ENCODE measurements at places on chromosomes 2 and 18.
A peak's percentile ranks its signal among the peaks of the same experiment; 100 is the strongest.

DNA sequence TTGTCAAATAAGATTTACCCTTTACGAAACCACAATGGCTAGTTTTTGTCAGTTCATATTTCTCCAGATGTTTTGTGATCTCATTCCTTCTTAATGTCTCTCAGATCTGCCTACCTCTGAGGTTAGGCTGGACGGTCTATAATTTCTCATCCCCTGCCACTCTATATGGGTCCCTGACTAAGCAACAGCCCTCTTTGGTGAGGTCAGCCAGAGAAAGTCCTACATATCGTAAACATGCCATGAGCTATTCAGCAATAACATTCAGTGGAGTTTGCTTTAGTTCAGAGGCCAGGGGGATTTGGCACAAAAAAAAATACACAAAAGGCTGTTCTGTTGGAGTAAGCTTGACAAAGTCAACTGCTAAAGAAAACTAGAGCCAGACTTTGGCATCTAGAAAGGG lies 192.1 kb upstream of the NCKAP5 start:
- DNase-seq = no peak

DNA sequence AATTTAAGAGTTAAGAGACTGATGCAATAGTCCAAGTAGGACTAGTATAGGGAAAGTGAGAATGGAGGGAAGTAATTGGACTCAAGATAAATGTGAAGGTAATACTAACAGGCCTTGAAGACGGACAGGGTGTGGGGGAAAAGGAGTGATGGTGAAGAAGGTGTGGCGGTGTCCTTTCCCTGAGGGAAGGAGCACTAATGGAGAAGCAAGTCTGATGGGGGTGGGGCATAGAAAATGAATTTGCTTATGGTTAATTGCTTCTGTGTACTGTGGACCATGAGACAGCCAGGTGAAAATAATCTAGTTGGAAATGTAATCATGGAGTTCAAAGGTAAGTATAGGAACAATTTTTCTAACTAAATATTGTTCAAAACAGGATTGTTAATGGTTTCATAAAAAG lies 7.1 kb upstream of the TGOLN2 start:
- DNase-seq = no peak

- no peak for DNase-seq
Observed at GRCh38 chr2:71861186-71862160, 286.2 kb downstream of the CYP26B1 start.

DNA sequence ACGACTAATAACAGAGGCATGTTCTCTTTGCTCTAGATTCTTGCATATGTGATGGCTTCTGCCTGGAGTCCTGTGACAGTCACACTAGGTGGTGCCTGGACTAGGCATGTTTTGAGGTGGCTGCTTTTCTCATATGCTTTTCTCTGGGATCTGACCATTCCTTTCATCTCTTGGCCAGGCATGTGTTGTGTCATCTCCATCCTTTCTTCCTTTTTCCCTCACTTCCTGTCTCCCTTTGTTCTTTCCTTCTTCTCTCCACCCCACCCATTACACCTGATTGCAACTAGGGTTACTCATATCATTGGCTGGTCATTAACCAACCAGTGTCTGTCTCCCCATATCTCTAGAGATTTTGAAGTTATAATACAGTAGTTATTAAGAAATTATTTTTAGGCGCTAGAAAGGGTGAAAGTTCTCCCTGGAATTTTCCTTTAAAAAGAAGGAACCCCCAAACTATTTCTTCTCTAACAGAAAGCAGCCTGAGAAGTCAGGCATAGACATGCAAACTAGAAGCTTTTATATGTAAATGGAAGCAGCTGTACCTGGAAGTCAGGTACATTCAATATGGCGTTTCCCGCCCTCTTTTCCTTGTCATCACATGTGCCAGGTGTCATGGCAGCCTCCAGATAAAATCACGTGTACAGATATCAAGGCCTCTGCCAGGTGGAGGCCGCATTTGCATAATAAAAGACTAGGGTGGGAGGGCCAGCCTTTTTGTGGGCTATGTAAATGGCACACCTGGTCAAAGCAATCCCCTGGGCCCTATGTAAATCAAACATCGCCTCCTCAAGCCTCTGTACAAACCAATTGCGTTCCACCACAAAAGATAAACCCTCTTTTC lies 220.4 kb upstream of the MEX3C start:
- DNase-seq = no peak

- DNase-seq = no peak
Observed at GRCh38 chr2:174325373-174326160, 9.2 kb upstream of the SP9 start.

- DNase-seq = peak; percentile 78
Observed at GRCh38 chr18:66826211-66826610, 222.3 kb upstream of the CDH19 start.

- DNase-seq = peak; percentile 18
Observed at GRCh38 chr18:48545757-48546321, 7.0 kb downstream of the CTIF start.

DNA sequence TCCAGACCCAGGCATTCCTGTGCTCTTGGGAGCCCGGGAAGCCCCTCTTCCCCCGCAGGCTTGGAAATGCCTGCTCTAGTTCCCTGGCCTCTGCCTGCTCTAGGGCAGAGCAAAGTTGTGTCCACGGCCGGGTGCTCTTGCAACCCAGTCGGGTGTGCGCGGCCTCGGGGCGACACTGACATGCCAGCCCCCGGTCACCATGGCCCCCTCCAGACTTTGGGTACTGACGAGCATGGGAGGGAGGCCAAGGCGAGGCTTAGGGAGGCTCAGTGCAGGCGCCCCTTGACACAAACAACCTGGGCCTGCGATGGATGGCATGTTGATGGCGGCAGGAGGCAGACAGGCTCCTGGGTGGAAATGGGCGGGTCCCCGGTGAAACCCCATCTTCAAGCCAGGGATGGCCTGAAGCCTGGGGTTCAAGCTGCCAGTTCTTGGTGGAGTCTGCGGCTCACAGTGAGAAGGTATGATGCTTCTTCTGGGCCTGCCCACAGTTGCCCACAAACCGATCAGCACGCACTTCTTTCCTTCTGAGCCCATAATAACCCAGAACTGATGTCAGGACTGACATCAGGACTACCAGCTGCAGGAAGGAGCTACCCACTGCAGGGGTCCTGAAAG lies 689.9 kb downstream of the DSC3 start:
- DNase-seq = no peak

DNA sequence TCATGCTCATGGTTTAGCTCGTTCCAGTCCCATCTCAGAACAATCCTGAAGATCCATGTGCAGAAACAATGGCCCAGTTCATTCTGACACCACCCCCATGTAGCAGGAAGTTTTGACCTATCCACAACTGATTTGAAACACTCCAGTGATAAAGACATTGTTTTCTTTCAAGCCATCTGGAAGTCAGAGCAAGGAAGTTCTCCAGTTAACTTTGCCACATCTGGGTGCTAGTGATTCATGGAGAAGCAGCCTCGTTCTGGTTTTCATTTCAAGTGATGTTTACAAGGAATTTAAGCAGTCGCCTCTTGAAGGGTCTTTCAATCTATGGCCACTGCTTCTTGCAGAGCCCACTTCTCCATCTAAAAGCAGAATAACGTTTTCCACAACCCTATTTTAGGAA lies 36.6 kb upstream of the TWIST2 start:
- no peak for DNase-seq

DNA sequence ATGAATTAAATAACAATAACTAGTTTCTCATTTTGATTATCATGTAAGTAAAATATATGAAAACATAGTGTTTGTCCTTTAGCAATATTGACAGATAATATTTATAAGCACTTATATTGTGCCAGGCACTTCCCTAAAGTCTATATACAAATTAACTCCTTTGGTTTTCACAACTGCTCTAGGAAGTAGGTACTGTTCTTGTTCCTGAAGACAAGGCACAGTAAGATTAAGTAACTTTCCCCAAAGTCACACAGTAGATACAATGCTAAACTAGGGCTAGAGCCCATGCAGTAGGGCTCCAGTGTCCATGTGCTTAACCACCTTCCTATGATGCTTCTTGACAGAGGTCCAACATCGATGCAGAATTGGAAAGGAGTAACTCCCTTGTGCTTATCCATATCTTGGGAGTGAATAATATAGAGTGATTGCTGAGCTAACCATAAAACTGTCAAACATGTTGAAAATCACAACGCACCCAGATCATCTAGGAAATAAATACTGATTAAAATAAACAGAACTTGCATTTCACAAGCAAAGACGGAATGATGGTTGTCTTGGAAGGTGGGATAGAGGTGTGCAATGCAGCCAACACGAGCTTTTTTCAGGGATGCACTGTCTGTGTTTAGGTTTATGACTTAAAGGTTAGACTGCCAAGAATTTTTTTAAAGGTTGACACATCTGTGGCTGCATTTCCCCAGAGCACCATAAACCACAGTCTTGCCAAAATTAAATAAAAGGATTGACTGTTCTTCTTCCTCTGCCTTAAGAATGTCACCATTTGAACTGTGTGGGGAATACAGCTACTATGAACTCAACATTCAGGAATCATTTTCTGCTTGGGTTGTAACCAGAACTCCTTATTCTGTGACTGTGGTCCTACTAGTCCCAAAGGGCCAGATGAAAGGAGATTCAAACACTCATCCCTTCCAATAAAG lies 80.8 kb downstream of the ANKRD44 start:
- DNase-seq = no peak

GRCh38 chr2:65867446-65867845 lies 435.0 kb upstream of the SPRED2 start:
- no peak for DNase-seq

DNA sequence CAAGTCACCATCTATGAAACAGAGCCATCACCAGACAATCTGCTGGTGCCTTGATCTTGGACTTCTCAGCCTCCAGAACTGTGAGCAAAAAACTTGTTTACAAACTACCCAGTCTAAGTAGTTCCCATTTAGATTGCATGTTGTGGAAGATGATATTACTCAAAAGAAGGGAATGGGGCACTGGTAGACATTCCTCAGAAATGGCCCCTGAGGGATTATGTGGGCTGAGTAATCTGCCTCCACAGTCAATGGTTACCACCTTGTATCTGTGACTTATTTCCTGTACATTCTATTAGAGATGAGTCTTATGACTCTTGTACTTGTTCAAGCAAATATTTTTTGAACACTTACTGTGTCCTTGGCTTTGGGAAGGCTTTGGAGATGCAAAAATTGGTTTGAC lies 160.4 kb downstream of the NUP35 start:
- no peak for DNase-seq

DNA sequence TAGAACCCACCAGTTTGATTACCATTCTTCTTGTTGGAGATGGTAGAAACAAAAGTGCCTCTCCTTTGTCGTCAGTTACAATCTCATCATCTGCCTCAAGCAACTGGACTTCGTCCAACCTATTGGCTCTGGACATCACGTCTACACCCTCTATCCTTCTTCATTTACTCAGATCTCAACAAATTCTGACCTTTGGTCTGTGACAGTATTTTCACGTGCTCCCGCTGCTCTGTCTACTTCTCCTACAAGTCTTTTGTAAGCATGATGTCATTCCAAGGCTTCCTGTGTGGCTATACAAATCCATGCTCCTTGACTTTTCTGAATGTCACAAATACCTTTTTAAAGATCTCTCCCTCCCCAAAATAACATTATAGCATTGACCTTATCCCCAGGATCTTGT lies 43.0 kb upstream of the PID1 start:
- no peak for DNase-seq

DNA sequence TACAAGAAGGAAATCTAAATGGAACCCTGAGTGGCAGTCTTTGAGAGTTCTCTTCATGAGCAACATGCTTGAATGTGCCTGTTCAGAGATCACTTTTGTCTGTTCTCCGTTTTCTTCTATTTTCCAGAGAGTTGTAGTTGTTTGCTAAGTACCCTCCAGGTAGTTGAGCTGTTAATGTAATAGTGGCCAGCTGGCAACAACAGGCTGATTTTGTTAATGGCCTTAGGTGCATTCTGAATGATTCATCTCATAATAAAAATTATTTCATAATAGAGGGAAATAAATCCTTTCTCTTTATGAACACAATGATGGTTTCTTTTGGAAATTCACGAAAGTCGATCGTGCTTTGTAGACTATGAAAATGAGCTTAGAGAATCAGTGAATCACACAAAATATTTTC lies 136.8 kb downstream of the LRP1B start:
- DNase-seq = no peak

DNA sequence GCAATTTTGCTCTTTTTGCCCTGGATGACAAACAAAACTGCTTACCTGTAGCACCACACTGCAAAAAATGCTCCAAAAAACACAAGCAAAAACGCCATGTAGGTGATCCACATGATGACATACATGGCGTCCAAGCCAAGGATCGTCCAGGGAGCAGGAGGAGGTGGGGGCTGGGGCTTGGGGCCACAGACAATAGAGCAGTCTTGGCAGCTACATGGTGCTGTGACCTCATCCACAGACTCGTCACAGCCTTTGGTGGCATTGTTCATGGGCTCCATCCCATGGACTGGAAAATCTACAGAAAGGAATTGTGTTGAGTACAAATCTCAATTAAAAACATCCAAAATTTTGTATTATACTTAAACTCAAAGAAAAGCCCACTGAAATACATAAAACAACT lies 26.1 kb downstream of the NPC1 start:
- DNase-seq = no peak
